Stimulated activated CD8-positive, alpha-beta memory T cell treated with anti-CD3 and anti-CD28 coated beads, Interleukin-4, amount 100 ng/mL, for 1 hour (primary cell): ENCODE measurements at places on chromosomes 5 and 9.
A peak's percentile ranks its signal among the peaks of the same experiment; 100 is the strongest.

- no peak for DNase-seq
Measured at GRCh38 chr9:108832179-108832500, 23.6 kb downstream of the ACTL7B start.

DNA sequence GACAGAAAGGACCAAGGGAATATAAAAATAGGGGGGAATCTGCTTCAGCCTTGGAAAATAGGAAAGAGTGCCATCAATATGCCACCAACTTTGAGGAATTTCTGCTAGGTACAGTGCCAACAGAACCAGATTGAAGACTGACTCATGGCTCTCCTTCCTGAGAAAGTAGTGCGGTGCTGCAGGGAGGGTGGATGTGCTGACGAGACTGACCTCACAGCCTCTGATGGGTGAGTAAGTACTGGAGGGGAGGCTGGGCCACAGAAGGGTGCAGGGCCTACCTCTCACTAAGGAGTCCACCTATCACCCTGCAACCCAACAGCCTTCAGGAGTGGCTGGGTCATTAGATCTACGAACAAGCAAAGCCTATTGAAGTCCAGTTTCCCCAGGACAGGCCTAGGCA lies 187.6 kb downstream of the GABBR2 start:
- no peak for DNase-seq

DNA sequence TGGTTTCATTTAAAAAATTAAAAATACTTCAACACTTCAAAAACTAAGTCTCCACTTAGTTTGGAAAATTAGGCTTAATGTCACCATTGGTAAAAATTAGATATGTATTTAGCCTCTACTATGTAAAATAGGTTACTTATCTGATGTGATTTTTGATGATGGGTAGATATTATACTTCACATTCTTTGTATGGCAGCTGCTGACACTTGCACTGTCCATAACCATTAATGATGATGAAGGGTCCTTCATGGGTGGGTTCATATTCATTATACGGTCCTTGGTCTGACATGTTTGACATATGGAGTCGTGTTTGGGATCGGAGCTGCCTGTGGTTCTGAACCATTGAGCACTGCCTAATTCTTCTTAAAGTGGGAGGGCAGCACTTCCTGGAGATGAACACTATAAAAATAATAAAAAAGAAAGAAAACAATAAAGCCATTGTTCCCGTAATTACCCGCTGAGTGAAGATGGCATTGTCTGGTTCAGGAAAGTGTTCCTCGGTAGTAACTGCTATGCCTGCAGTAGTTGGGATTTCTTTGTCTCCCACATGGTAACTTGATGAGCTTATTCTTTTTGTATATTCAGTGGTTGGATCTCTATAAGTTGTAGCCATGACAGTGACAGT lies 2.2 kb downstream of the LRRTM2 start:
- DNase-seq = no peak

GRCh38 chr9:97519441-97519970 lies 18.0 kb downstream of the TMOD1 start:
- no peak for DNase-seq

- no peak for DNase-seq
Measured at GRCh38 chr5:58800861-58801540, 218.1 kb downstream of the RAB3C start.

DNA sequence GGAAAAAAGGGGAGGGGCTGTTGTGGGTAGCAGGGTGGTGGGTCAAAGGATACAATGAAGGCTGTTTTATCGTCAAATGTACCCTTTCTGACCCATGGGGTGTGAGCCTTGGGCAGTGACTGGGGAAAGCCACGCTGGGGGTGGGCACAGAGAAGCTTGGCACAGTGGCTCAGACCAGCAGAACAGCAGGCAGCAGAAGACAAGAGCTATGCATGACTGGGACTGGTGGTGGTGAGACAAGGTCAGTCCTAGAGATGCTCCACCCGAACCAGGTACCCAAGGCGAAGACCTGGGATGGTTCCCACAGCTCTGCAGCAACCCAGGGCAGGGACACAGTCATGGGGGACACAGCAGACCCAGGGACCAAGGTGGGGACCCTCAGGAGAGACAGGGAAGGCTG lies 38.3 kb downstream of the BICD2 start:
- DNase-seq = no peak

GRCh38 chr9:127396253-127396807 lies 639 bp upstream of the SLC2A8 start:
- no peak for DNase-seq

GRCh38 chr5:2149195-2149539 lies 266.4 kb upstream of the IRX4 start:
- no peak for DNase-seq

- no peak for DNase-seq
Measured at GRCh38 chr5:164504141-164504772, 998.8 kb downstream of the MAT2B start.

GRCh38 chr9:2335260-2335659 lies 286.3 kb upstream of the VLDLR start:
- no peak for DNase-seq

DNA sequence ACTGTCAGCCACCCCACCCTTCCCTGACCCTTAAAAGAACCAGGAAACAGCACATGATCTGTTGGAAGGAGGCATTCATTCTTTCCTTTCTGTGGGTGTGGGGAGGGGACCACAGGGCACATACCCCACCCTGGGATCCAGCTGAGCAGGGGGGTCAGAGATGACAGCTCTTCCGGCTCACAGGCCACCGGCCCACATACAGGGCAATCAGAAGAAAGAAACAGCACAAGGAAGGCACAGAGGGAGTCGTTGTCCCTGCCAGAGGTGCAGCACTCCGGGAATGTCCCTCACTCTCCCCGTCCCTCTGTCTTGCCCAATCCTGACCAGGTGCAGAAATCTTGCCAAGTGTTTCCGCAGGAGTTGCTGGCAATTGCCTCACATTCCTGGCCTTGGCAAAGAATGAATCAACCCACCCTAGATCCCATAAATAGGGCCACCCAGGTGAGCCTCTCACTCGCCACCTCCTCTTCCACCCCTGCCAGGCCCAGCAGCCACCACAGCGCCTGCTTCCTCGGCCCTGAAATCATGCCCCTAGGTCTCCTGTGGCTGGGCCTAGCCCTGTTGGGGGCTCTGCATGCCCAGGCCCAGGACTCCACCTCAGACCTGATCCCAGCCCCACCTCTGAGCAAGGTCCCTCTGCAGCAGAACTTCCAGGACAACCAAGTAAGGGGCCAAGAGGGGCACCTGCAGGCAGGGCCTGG lies at the start of gene LCN2:
TSS of gene LCN2 (plus strand) at position 453 of the 701 bp plus-strand sequence. CDS start at position 526, 73 bp downstream.
- DNase-seq = no peak

- no peak for DNase-seq
Measured at GRCh38 chr5:83654427-83654994, 66.1 kb downstream of the HAPLN1 start.

GRCh38 chr9:121310571-121310970 lies 42.6 kb downstream of the GSN start:
- DNase-seq = no peak

GRCh38 chr5:125609011-125609410 lies 814.2 kb upstream of the GRAMD2B start:
- DNase-seq = no peak

DNA sequence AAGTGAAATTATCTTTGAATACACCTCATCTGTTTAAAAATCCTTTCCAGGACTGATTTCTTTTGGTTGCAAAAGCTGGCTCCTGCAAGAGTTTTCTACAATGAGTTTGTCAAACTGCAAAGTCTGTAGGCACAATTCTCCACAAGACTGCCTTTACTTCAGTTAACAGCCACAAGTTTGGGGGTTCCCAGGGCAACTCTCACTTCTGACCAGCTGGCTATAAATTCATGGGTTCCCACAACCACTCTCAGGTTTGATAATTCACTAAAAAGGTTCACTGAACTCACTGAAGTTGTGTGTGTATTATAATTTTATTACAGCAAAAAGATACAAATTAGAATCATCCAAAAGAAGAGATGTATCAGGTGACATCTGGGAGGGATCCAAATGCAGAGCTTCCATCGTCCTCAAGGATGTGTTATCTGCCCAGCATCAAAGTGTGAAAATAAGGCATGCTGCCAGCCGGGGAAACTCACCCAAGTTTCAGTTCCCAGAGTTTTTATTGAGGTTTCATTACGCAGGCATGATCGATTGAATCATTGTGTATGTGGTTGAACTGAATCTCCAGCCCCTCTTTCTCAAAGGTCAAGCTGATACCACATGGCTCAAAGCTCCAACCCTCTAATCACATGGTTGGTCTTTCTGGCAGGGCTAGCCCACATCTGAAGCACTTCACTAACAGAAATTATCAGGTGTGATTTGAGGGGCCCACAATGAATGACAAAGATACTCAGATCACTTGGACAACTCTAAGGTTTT lies 19.0 kb upstream of the PSIP1 start:
- DNase-seq = no peak

GRCh38 chr5:107268241-107268640 lies 402.5 kb downstream of the EFNA5 start:
- no peak for DNase-seq

GRCh38 chr5:3010953-3011763 lies 259.7 kb upstream of the IRX2 start:
- no peak for DNase-seq

DNA sequence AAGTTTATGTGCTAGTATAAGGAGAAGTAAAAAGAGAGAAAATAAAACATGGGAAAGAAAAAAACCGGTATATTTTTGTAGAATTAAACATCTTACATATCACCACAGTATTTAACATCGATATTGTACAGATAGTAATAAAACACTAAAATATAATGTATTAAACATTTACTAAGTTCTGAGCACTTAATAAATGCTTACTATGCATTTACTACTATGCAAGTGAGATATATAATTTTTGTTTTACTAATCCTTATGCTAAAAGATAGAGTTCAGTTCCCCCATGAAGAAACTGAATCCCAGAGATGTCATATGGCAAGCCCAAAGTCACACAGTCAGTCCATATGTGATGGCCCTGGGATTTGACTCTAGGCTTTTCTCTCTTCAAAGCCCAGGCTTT lies 51.1 kb downstream of the SH3TC2 start:
- DNase-seq = no peak

DNA sequence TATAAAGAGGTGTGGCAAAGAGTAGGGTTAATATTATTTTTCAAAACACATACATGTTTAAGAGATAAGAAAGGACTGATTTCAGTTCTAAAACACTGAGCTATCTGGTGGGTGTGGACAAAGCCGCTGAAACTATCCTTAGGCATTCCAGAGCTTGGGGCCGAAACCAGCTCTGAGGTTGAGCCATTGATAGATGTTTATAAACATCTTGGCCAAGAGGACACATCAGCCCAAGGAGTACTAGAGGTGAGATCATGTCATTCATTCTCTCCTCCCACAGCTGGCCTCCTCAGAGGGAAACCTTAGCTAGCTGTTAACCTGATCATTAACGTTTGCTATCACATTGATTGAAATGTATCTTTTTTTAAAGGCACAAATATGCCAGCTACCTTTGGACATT lies 89.9 kb downstream of the NLN start:
- no peak for DNase-seq

GRCh38 chr5:31231177-31231838 lies 37.8 kb downstream of the CDH6 start:
- DNase-seq = no peak

DNA sequence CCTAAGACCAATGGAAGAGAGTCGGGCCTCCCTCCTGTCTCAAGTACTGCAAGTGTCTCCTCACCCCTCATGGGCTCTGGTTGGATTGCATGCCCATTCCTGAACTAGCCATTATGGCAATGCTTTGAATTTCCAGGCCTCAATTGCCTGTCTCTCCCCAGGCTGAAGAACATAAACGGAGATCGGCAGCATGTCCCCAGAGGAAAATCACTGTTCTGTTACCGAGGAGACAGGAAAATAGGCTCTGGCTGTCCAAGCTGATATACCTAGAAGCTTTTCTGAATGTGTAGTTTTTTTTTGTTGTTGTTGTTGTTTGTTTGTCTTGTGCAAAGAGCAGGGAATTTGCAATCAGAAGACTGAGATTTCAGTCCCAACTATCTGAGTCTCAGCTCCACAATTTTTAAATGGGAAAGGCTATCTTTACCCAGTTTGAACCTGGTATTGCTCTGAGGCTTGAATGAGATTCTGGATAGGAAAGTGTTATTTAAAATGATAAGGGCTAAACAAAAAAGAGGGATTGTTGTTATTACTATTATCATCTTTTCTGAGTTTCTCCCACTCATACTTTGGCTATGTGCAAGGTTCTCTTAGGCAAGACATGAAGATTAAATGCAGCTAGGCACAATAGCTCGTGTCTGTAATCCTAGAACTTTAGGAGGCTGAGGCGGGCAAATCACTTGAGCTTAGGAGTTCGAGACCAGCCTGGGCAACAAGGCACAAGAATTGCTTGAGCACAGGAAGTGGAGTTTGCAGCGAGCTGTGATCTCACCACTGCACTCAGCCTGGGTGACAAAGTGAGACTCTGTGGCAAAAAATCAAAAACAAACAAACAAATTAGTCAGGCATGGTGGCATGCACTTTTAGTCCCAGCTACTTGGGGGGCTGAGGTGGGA lies 77.2 kb upstream of the KLF9 start:
- DNase-seq = no peak

GRCh38 chr9:22700171-22700570 lies 253.5 kb downstream of the DMRTA1 start:
- DNase-seq = no peak

DNA sequence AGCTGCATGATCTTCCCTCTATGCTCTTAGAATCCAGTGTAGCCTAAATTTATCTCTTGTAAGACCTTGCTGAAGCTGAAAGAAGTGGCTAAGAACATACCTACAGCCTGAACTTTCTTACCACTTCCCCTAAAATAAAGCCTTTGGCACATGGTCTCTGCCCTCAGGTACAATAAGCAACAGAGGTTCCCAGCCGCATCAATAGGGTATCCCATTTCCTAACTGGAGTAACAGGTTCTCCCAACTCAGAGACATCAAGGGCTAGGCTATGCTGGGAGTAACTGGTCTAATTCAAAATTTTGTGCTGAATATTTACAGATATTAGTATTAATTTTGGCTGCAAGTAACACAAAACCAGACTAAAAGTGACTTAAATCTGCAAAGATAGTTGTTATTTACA lies 335.8 kb upstream of the TRPC7 start:
- DNase-seq = no peak

- DNase-seq = no peak
Measured at GRCh38 chr9:92180669-92181181, 65.5 kb upstream of the SPTLC1 start.

DNA sequence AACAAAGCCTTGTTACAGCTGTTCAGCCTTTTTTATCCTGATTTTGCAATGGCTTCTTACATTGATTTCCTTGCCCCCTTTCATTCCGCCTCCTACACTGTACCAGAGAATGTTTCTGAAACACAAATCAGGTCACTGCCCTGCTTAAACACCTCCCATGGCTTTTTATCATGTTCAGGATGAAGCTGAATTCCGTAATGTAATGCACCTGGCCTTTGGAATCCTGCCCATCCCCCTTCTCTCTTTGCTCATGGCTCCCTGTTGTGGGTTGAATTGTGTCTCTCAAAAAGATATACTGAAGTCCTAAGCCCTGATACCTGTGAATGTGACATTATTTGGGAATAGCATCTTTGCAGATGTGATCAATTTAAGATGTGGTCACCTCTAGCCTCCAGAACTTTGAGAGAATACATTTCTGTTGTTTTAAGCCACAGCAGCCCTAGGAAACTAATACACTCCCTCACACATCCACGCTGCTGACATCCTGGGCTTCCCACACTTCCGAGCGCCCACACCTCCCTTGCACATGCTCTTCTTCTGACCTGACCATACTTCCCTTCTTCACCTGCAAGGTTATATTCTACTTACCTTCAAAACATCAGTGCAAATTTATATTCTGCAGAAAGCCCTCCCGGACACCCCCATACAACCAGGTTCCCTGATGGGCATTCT lies 101.2 kb downstream of the DNAH5 start:
- DNase-seq = no peak

- peak; percentile 88 for DNase-seq
Measured at GRCh38 chr9:129885670-129886106, 50.4 kb downstream of the USP20 start.

GRCh38 chr5:80143491-80143890 lies 108.3 kb downstream of the THBS4 start:
- DNase-seq = no peak
